Activated gamma-delta T cell treated with Interleukin-2 at 50 U/mL for 16 hours (primary cell): ENCODE measurements at places on chromosomes 16 and 17.

DNA sequence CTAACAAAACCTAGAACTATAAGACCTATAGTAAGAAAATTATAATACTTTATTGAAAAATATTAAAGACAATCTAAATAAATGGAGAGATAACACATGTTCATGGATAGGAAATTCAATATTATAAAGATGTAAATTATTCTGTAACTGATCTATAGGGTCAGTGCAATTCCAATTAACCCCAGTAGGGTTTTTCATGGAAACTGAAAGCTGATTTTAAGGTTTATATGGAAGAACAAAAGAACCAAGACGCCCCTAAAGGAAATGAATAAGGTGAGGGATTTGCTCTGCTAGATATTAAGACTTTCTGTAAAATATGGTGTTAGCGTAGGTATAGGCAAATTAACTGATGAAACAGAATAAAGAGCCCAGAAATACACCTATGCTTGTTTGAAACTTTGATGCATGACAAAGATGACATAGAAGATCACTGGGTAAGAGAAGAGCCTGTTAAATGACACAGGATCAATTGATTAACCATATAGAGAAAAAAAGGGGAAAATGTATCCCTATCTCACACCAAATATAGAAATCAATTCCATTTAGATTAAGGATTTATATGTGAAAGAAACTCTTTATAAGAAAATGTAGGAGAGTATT, 3.0 kb downstream of the ICAM2 start:
- DNase-seq, result no peak

DNA sequence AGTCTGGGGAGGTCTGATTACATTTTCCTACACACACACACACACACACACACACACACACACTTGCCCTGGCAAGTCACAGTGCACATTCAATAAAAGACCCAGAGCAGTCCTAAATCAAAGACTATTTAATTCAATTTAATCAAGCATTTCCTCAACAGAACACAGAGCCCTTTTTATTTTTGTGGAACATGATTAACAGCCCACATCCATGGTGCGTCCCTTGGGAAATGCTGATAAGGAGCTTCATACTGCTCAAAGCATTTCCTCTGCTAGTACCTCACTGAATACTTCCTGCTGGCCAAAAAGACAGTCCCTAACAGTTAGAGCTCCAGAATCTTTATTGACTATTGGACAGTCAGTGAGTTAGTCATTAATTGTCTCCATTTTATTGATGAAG, 43.1 kb upstream of the MYH10 start:
- DNase-seq, result no peak

GRCh38 chr17:2954898-2955445, 108.4 kb downstream of the OR1D5 start:
- no peak for DNase-seq

DNA sequence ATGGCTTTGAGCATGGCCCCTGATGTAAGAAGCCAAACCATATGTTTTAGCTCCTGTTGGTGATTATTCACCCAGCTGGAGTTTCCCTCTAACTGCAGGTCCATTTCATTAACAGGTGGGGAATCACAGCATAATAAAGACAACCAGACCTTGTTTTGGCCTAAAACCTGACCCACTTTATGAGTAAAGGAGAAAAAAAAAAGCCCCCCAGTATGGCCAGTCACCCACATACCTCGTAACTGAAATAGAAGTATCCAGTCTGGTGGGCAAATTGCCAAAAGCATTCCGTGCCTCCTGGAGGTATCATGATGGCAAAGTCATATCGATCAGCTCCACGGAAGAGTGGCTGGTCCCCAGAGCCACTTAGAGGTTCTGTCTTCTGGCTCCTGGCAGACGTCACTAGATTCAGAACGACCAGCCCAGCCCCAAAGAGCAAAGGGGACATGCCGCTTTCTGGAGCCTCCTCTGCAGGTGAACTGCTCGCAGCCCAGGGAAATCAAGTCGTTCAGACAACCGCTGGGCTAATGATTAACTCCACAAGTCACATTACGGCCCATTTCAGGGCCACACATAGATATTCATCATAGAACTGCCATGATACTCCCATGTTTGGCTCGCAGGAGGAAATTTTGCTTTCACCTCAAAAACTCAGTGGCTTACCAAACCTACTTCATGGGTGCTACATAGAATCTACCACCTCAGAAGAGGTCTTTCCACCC, at the start of gene TMED6:
Gene TMED6 (minus strand): TSS at position 478 of the 719 bp plus-strand sequence. CDS start 33 bp downstream, at position 445.
- DNase-seq, result no peak

- DNase-seq, result no peak
These were observed 50.0 kb downstream of the VMP1 start for GRCh38 chr17:59757470-59757869.

- DNase-seq, result no peak
These were observed 1.6 kb downstream of the PRSS41 start for GRCh38 chr16:2799859-2800226.
